T-cell (primary cell): ENCODE measurements at places on chromosomes 6 and 20. TPM values are rescaled to one million over a fixed set of nuclear protein-coding genes. Genes with fewer than 3 reads are reported as not detected.

DNA sequence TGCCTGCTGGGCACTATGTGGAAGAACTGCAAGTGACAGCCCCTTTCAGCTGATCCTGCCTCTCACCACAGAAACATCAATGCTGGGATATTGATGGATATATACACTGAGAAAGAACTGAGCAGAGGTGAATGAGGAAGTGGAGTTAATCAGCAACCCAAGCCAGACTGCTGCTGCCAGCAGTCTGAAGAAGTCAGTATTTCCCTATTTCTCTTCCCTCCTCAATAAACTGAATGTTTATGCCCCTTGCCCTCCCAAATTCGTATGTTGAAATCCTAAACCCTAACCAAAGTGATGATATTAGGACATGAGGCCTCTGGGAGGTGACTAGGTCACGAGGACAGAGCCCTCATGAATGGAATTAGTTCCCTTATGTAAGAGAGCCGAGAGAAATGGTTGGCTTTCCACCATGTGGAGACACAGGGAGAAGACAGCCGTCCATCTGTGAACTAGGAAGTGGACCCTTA lies 76.3 kb downstream of the CDK19 start:
- DNase-seq = no peak

Gene NKAIN2
- not detected for total RNA-seq

DNA sequence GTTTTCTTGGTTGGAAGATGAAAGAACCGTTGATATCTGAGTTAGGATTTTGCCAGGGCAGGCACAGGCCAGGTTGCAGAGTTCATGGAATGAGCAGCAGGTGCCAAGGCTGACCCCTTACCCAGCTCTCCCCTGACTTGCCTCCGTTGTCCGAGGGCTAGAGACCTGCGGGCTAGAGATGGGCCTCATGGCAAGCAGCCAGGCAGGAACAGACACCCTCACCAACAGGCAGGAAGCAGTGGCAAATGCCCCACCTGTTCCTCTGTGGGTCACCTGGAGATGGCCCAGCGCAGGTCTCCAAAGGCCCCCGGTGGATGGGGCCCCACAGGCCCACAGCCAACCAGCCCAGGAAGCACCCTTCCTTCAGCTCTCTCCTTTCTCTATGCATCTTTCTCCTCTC lies 186.7 kb upstream of the PMEPA1 start:
- no peak for DNase-seq

- no peak for DNase-seq
These were observed 80.2 kb downstream of the PREP start for GRCh38 chr6:105322499-105323225.

Gene UST
- 5.3 TPM for total RNA-seq

Gene FOXQ1
- not detected for total RNA-seq

Gene HELZ2
- 43.5 TPM for total RNA-seq

- DNase-seq = no peak
These were observed 22.4 kb downstream of the JAG1 start for GRCh38 chr20:10651227-10651990.
